ENCODE measurements at places on chromosomes 2 and 18.

GRCh38 chr2:234788381-234788780, 163.4 kb upstream of the SH3BP4 start:
- no peak for DNase-seq

- DNase-seq, result no peak
Measured at GRCh38 chr18:79625195-79625923, 54.2 kb upstream of the CTDP1 start.

DNA sequence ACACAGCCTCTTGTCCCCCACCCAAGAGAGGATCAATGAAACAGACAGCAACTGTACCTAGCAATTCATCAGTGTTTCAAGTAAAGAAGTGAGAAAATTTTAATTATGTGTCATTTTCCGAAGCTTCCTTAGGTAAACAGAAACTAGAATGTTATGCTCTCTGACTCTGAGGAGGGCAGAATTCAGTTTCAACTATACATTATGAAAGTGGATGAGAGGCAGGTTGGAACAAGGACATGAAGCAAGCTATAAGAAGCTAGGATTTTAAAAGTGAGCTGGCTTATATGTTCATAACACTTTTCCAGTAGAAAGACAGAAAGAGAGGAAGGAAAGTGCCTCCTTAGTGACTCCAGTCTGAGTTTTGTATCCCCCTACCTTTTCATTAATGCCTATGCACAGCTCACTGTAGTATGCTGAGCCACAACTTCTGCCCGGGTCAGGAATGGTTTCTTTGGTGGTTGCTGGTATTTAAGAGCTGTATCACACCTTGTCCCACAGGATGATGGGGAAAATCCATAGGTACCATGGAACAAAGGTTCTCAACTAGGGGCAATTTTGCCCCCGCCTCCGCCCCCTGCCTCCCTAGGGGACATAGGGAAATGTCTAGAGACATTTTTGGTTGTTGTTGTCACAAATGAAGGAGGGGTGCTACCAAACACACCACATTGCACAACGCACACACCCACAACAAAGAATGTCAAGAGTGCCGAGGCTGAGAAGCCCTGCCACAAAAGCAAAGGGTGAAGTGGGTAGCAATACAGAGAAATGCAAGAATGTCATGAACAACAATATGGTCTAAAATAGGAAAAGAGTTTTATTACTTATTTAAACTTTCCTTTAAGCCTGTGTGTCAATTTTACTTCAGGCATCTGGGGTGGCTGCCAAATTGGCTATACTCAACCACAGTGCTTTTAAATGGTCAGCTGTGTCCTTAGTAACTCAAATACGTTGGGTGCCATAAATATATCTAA, 161.0 kb upstream of the ZFP36L2 start:
- DNase-seq, result peak; percentile 36

- DNase-seq, result no peak
Measured at GRCh38 chr2:164190700-164191099, 430.6 kb downstream of the GRB14 start.

DNA sequence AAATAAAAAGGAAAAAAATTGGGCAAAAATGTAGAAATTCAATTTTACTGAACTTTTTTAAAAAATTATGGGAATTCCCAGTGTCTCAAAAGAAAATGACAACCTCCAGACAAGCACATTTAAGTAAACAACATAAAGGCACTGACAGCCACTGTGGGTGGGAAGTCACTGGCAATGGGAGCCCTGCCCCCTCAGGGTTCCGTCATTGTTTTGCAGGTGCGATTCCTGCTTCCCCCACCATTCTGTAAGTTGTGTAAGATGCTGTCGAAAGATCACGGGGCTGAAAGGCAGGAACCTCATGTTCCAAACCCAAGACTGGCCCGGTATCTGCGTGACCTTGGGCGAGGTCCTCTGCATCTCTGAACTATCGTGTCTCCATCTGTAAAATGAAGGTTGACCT, 15.8 kb upstream of the ASPRV1 start:
- no peak for DNase-seq

DNA sequence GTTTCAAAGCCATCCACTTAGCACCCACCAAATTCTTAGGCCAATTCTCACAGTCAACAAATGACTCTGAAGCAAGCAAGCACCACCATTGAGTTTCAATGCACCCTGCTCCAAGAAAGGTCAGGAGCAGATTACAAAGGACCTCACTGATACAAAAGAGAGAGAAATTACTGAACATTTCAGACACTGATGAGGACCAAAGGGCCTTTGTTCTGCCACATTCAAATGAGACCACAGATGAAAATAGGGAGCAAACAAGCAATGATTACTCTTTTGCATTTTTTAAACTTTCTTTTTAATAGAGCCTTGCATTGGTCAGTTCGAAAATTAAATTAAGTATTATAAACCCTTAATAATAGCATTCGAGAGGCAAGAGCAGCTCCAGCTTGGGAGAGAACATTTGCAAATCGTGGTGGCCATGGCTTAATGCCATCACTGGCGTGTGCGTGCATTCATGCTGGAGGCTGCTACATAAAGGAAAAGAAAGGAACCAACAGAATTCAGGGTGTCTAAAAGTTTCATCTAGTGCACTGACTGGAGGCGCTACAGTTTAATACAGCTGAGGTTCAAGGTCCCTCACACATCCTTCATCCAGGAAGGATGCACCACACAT, 87.5 kb downstream of the KLF7 start:
- DNase-seq, result no peak

Data from stromal cell of bone marrow (primary cell).